ENCODE measurements at places on chromosomes 11 and 22. TPM values are rescaled to one million over a fixed set of nuclear protein-coding genes. Genes with fewer than 3 reads are reported as not detected.

DNA sequence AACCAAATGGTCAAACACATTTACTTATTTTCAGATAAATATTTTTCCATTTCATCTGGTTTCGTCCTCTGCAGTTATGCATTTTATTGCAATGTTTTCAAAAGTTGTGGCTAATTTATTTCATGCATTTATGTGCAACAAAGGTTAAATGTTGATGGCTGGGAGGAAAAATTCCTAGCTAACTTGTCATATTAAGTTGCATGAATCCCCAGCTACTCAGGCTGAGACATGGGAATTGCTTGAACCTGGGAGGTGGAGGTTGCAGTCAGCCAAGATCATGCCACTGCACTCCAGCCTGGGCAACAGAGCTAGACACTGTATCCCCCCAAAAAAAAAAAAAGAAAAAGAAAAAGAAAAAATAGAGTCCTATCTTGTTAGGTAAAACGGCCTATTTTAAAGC, 1862.4 kb upstream of the RAG2 start:
- no peak for DNase-seq

GRCh38 chr22:29450222-29450621, 11.8 kb downstream of the RFPL1 start:
- no peak for DNase-seq

DNA sequence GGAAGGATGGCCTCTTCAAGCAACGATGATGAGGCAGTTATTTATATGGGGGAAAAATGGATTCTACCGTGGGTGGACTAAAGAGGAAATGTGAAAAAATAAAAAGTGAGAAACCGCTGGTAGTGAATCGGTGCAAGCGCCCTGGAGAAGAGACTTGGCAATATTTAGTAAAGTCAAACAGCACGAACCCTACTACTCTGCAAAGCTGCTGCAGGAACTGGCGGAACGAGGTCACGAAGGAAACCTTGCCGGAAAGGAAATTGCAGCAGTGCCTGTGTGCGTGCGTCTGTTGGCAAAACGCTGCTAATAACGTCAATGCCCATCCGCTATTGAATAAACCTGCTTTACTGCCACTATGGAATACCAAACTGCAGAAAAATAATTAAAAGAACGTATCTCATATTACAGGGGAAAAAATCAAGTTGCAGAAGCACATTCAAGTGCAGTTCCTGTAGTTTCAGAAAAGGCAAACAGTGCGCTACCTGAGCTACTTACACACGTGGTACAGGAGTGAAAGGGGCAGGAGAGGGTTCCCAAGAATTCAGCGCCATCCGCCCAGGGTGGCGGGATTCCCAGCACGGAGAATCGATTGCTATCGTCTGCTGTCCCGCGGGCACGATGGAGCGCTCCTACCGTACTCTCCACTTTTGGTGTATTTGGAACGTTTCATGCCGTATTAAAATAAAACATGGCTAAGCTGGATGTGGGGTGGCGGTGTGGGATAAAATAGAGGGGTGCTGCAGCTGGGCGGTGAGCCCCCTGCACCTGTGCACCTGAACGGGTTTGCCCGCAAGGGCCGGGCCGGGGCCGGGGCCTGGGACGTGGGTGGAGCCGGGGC, 585 bp upstream of the NADSYN1 start:
- no peak for DNase-seq

DNA sequence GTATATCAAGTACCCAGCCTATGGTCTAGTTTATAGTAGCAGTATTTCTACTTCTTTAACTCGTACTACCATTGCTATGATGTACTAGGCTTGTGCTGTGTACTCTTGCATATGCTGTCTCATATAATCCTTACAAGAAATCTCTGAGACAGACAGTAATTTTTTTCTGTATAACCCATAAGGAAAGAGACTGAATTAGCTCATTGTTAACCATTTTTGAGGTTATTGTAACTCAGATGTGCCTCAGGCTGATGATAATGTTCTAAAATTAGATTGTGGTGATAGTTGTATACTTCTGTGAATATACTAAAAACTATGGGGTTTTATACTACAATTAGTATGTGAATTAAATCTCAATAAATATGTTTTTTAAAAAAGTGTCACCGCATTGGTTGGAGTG, 112.2 kb upstream of the RRM1 start:
- DNase-seq: no peak

GRCh38 chr11:110654456-110654855, 57.8 kb downstream of the ARHGAP20 start:
- DNase-seq: no peak

GRCh38 chr22:44534335-44534734, 36.3 kb upstream of the RTL6 start:
- DNase-seq: no peak

GRCh38 chr22:46349238-46349637, 13.7 kb downstream of the TRMU start:
- DNase-seq: no peak

DNA sequence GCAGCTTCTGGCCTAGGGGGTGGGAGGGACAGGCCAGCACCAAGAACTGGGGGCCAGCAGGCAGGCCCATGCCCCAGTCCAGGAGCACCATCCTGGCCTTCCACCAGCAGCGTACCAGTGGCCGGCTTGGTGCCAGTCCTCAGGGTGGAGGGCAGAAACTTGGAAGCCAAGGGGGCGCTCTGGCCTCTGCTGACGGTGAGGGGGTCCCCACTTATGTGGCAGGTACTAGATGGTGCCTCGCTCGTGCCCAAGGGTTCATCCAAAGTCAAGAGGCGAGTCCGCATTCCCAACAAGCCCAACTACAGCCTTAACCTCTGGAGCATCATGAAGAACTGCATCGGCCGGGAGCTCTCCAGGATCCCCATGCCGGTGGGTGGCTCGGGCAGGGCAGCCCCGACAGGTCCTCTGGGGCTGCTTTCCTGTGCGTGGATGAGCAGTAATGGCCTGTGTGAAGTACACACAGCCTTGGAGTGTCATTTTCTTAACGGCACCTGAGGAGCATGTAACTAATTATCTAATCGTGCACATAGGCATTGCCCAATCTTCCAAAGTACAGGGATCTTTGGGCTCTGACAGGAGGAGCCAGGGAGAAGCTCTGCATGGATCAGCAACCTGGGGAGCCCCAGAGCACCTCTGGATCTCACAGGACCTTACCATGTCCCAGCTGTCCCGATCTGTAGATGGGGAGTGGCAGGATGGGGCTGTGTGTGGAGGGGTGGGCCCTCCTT, 79.1 kb downstream of the MORC2 start:
- no peak for DNase-seq

- no peak for DNase-seq
Observed at GRCh38 chr22:18978506-18978905, 42.4 kb upstream of the PRODH start.

- DNase-seq: no peak
Observed at GRCh38 chr22:17091851-17092250, 7.1 kb downstream of the IL17RA start.

DNA sequence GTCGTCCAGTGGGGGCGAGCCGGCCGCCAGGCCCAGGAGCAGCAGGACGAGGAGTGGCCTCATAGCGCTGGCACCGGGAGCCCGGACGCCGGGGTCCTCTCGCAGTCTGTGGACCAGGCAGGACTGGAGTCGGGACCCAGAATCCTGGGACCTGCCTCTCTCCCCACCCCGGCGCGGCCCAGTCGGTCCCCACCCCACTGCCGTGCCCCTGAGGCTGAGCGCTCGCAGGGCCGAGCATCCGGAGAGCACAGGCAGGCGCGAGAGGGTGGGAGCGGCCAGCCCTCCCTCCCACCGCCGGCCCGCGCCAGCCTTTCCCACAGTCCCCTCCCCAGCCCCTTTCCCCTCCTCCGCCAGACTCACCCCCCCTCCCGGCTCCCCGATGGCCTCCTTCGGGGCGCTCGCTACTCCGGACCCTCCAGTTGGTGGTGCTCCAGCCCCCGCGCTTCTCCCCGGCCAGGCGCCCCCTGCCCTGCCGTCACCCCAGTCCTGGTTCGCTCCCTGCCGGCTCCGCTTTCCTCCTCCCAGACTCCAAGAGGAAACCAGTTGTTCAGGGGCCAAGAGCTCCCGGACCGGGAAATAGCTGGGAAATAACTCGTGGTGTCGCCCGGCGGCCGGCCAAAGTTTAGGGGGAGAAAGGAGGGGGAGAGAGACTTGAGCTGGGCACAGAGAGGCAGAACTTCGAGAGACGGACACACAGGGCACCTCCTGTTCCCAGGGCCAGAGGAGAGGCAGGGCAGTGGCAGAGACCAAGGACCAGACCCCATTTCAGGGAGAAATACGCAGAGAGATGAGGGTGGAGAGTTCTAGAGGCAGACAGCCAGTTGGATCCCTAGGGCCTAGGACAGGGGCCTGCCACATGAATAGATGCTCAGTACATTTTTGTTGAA, at the start of gene C1QTNF5:
Gene C1QTNF5 (minus strand): TSS at position 549 of the 887 bp plus-strand sequence. CDS start 486 bp downstream, at position 63.
- peak; percentile 79 for DNase-seq

GRCh38 chr11:83691451-83691950, 405.3 kb upstream of the CCDC90B start:
- DNase-seq: no peak

DNA sequence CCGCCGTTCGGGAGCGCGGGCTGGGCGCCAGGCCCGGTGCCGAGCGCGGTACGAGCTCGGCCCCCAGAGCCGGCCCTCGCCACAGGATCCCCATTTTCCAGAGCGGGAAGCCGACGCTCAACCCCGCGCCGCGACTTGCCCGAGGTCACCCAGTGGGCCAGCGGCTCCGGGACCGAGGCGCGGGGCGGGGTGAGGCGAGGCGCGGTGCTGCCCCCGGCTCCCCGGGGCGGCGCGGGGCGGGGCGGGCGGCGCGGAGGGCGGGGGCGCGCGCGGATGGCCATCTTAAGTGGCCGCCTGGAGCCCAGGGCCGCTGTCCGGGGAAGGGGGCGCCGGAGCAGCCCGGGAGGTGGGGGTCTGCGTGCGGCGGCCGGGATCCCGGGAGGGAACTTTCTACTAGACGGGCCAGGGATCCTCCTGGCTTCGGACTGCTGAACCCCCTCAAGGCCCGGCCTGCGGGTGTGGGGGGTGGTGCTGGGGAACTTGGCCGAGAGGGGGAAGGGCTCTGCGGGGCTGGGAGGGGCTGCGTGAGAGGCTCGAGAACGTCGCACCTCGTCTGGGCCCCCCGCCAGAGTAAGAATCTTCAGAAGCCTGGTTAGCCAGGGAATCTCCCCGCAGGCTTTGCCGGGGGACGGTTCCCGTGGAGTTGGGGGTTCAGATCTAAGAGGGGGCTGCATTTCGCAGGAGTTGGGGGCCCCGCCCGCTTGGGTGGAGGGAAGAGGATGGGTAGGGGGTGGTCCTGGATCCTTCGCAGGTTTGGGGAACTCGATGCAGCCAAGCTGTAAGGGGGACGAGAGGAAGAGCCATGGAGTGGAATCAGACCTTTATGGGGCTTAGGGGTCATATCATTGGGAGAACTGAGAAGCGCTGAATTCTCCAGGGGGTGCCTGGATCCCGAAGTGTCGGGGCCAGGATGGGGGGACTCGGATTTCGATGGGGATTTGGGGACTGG, 678 bp upstream of the INPPL1 start:
- no peak for DNase-seq

GRCh38 chr11:75878933-75879332, 63.9 kb downstream of the UVRAG start:
- DNase-seq: no peak

GRCh38 chr11:33021937-33022336, 6.3 kb downstream of the DEPDC7 start:
- no peak for DNase-seq

DNA sequence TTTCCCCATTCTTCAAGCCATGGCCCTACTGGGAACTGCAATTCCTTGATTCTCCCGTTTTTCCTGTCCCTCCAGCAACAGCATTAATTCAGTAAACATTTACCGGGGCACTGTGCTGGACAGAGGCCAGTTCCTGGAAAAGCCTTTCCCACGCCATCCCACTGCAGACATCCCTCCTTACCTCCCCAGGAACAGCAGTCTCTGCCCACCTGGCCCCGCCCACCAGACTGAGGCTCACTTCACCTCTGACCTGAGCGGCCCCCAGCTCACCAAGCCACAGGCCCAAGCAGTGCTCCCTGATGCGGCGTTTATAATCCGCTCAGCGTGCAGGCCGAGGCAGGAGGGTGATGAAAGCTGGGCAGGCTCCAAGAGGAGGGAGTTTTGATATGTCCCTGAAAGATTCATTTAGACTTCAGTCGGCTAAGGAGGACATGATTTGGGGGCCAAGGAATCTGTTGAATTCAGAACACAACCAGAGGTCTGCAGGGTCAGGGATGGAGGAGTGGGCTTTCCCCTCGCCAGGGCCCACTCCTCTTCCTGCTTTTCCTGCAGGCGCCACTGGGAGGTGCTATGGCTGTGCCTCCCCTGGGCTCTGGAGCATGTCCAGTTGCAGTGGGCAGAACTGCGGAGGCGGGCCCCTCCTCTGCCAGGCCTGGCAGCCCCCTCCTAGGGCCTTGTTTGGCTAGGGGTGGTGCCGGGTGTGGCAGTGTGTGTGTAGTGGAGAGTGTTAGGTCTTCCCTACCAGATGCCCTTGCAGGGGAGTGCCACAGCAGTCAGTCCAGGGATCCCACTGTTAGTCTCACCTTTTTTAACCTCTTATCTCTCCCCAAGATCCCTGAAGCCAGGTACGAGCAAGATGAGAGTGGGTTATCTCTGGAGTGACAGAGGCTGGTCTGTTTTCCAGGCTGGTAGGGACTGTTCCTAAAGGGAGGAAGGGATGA, 1.4 kb upstream of the TAGLN start:
- peak; percentile 87 for DNase-seq

GRCh38 chr11:27592098-27592780, 85.7 kb upstream of the LIN7C start:
- DNase-seq: no peak

GRCh38 chr22:27125539-27125938, 468.2 kb downstream of the MIAT start:
- no peak for DNase-seq

DNA sequence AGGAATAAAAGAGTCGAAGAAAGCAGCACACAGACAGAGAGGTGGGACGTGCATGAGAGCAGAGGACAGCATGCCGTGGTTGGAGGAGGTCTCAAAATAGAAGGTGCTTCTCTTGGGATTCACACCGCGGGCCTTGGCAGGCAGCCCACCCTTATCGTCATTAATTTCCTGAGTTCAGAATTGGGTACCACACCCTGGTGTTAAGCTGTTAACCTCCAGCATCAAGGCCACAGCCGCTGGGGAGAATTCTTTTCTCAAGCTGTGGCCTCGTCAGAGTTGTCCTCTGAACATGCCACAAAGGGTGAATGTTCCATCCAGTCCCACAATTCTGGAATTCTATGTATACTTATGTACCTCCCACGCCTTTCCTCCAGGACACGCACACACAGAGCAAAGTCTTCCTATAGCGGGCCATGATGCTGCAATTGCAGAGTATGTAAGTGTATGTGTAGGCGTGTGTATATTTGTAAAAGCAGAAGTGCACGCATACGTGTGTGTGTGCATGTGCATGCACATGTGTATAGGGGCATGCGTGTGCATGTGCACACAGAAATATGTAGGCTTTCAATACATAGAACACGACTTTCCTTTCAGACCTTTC, 39.0 kb downstream of the ADAMTS8 start:
- no peak for DNase-seq

GRCh38 chr22:28538922-28539321, 140.7 kb downstream of the TTC28 start:
- no peak for DNase-seq

Gene KIRREL3
- not detected for total RNA-seq

Gene OTOG
- total RNA-seq: not detected

Gene SYCE3
- not detected for total RNA-seq

Gene TPH1
- total RNA-seq: 1.9 TPM

Gene WNT7B
- total RNA-seq: 29.9 TPM

Gene FAT3
- 0.15 TPM for total RNA-seq

Gene KCNE3
- total RNA-seq: 0.08 TPM

All from lower leg skin (tissue), 4 donors.